Activated B cell treated with CpG ODN at 0.5 μM for 24 hours (primary cell): ENCODE measurements at places on chromosomes 5 and 9.
A peak's percentile ranks its signal among the peaks of the same experiment; 100 is the strongest.

DNA sequence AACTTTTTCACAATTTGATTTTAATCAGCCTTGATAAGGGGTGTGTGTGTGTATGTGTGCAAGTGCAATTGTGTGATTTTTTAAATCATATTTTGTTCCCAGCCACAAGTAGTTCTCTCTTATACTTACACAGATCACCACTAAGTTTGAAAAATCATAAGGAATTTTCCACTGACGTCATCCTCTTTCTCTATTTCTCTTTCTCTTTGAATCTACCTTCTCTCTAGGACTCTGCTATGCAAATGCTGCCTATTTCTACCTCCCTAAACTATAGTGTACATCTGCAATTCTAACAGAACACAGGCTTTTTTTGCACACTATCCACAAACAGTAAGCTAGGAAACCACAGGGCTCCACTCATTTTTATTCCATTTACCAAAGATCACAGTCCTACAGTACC lies 254.6 kb upstream of the CYLC2 start:
- H3K4me1 ChIP-seq, result no peaks in the 10 kb centered on the region
- H3K4me3 ChIP-seq, result no peak overlapping the region
- no peaks in the 10 kb centered on the region for H3K36me3 ChIP-seq
- H3K27me3 ChIP-seq, result no peaks in the 10 kb centered on the region

DNA sequence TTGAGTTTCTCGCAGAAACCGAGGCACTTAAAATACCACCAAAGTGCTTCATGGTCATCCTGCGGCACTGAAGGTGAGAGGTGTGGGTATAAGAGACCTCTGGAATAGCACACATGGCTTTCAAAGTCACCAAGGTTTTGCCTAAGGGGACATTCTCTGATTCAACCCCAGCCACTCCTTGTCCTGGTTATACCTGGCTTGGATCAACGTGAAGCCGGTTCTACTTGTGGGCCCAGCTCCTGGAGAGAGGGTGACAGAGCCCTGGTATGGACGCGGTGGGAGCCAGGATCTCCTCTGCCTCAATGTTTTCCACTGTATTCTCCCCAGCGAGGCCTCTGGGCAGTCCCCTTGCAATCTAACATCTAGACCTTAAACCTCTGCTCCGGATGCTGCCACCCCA lies 132.0 kb downstream of the FSTL4 start:
- peaks cover 14% of the 10 kb centered on the region for H3K27me3 ChIP-seq
- H3K4me3 ChIP-seq, result no peak overlapping the region
- H3K27ac ChIP-seq, result no peak overlapping the region
- no peaks in the 10 kb centered on the region for H3K4me1 ChIP-seq
- no peak for DNase-seq

- no peaks in the 10 kb centered on the region for H3K36me3 ChIP-seq
- H3K27me3 ChIP-seq, result peaks cover 8% of the 10 kb centered on the region
- no peak overlapping the region for H3K27ac ChIP-seq
- no peak for DNase-seq
- H3K4me1 ChIP-seq, result peaks cover 13% of the 10 kb centered on the region
- H3K4me3 ChIP-seq, result no peak overlapping the region
These were observed 211.1 kb upstream of the TLE4 start for GRCh38 chr9:79360387-79361347.

DNA sequence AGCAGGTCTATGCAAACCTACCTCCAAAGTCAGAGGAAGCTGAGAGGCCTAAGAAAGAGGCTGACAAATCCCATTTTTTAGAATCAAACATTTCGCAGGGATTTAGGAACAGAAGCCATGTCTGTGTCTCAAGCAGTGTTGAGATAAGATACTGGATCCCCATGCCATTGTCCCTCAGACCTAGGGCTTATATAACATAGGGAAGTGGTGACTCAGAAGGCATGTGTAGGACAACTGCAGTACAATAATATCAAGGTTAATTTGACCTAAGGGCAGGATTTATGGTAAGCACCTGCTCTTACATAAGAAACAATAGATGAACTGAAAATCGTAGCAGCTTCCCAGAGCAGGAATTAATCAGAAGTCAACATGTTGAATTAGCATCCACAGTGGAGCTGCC lies 459.4 kb downstream of the ANXA1 start:
- no peak overlapping the region for H3K27ac ChIP-seq
- no peak for DNase-seq
- no peaks in the 10 kb centered on the region for H3K4me1 ChIP-seq
- H3K27me3 ChIP-seq, result no peaks in the 10 kb centered on the region
- H3K4me3 ChIP-seq, result no peak overlapping the region
- no peaks in the 10 kb centered on the region for H3K36me3 ChIP-seq

DNA sequence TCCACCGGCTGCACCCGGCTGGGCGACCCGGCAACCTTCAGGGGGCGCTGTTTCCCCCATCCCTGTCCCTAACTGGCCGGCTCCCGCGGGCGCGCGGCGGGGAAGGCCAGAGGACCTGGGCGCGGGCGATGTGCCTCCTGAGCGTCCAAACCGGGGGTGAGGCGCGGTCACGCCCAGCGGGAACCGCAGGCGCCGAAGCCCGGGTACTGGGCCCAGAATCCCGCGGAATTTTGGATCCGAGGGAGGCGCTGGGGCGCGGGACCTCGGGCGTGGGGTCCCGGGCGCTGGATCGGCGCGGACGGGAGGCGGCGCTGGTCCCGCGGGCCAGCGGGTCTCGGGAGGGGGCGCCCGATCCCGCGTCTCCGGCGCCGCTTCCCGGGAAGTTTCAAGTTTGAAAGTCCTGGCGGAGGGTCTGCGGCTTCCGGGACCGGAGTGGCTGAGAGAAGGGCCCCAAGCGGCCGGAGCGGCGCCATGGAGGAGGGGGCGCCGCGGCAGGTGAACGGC lies at the start of gene PKN3:
PKN3 (plus strand) TSS at position 59 of the 504 bp plus-strand sequence; CDS start at position 472, 413 bp downstream.
- peaks cover 3% of the 10 kb centered on the region for H3K36me3 ChIP-seq
- H3K27ac ChIP-seq, result peak within 1 kb of the TSS; percentile 24
- no peaks in the 10 kb centered on the region for H3K27me3 ChIP-seq

GRCh38 chr9:6000955-6001354 lies 14.5 kb downstream of the RANBP6 start:
- H3K4me1 ChIP-seq, result peaks cover 45% of the 10 kb centered on the region
- H3K27ac ChIP-seq, result no peak overlapping the region
- peaks cover 10% of the 10 kb centered on the region for H3K36me3 ChIP-seq
- H3K4me3 ChIP-seq, result no peak overlapping the region
- no peak for DNase-seq
- no peaks in the 10 kb centered on the region for H3K27me3 ChIP-seq

DNA sequence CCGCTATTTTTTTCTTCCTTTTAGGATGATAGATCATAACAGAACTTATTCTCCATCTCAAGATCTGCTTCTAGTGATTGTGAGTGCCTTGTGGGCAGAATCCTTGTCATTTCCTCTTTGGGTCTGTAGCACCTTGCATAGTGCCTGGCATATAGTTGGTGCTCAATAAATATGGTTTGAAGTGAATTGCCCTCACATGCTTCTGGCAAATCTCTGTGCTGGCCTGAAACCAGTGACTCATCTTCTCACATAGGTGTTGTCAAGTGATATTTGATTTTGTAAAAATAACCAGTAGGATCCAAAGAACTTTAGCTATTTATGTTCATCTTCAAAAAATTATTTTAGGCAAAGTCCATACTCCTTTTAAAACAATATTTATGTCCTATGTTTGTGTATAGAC lies 86.7 kb downstream of the GABRG2 start:
- H3K4me1 ChIP-seq, result no peaks in the 10 kb centered on the region
- H3K36me3 ChIP-seq, result no peaks in the 10 kb centered on the region
- H3K4me3 ChIP-seq, result no peak overlapping the region
- no peak overlapping the region for H3K27ac ChIP-seq
- no peak for DNase-seq

DNA sequence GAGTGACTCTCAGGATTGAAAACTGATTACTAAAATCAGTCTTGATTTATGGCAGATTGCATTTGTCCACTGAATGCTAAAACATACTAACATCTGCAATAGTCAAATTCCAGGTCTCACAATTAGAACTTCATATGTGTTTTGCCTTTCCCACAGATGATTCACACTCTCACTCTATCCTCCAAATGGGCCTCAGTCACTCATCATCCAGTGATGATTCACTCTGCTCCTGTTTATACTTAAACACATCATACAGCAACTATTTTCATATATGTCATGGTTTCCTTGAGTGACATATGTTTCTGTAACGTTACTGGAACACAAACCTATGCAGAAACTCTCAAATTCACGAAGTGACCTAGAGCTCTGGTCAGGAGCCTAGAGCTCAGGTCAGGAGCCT lies 512.9 kb downstream of the HINT1 start:
- DNase-seq, result no peak
- no peak overlapping the region for H3K4me3 ChIP-seq
- H3K27ac ChIP-seq, result no peak overlapping the region
- H3K4me1 ChIP-seq, result no peaks in the 10 kb centered on the region
- H3K36me3 ChIP-seq, result no peaks in the 10 kb centered on the region
- no peaks in the 10 kb centered on the region for H3K27me3 ChIP-seq

DNA sequence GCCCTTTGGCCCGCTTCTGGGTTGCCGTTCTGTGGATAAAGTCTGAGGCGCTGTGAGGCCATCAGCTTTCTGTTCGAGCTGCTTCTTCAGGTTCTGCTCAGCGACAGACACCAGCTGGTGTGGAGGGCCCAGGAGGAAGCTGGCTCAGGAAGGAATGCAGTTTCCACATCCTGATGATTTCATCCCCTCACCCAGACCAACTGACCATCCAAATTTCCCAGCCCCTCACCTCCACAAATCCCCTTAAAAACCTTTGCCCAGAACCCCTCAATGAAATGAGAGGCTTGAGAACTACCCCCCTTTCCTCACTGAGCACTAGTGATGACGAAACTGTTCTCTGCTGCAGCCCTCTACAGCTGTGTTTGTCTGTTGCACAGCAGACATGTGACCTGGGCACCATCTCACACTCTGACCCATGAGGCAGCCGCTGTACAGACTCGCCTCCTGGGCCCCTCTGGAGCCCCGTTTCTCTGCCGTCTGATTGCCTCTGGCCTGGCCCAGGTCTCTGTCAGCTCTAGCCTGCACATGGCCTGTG lies 45.4 kb downstream of the SPATA31C2 start:
- H3K4me1 ChIP-seq, result no peaks in the 10 kb centered on the region
- H3K27ac ChIP-seq, result no peak overlapping the region
- H3K36me3 ChIP-seq, result no peaks in the 10 kb centered on the region
- no peak overlapping the region for H3K4me3 ChIP-seq

- H3K36me3 ChIP-seq, result no peaks in the 10 kb centered on the region
- no peaks in the 10 kb centered on the region for H3K4me1 ChIP-seq
- H3K4me3 ChIP-seq, result no peak overlapping the region
These were observed 107.3 kb upstream of the IER5L start for GRCh38 chr9:129285382-129285781.

GRCh38 chr9:123656565-123656964 lies 273.4 kb downstream of the DENND1A start:
- peaks cover 18% of the 10 kb centered on the region for H3K36me3 ChIP-seq
- no peaks in the 10 kb centered on the region for H3K27me3 ChIP-seq
- no peak for DNase-seq
- H3K27ac ChIP-seq, result no peak overlapping the region

GRCh38 chr5:179243333-179243732 lies 101.9 kb downstream of the ADAMTS2 start:
- DNase-seq, result no peak
- H3K4me1 ChIP-seq, result no peaks in the 10 kb centered on the region
- H3K4me3 ChIP-seq, result no peak overlapping the region
- no peak overlapping the region for H3K27ac ChIP-seq

GRCh38 chr5:159786901-159787691 lies 129.2 kb upstream of the ADRA1B start:
- H3K4me3 ChIP-seq, result no peak overlapping the region
- H3K27me3 ChIP-seq, result peaks cover 18% of the 10 kb centered on the region

- H3K36me3 ChIP-seq, result no peaks in the 10 kb centered on the region
- peaks cover 42% of the 10 kb centered on the region for H3K27me3 ChIP-seq
- no peak overlapping the region for H3K27ac ChIP-seq
- peaks cover 3% of the 10 kb centered on the region for H3K4me1 ChIP-seq
- no peak for DNase-seq
- H3K4me3 ChIP-seq, result no peak overlapping the region
These were observed 79.4 kb upstream of the UNC5A start for GRCh38 chr5:176730815-176731475.

- H3K4me3 ChIP-seq, result no peak overlapping the region
- H3K27ac ChIP-seq, result no peak overlapping the region
- peaks cover 5% of the 10 kb centered on the region for H3K4me1 ChIP-seq
- DNase-seq, result no peak
- peaks cover 33% of the 10 kb centered on the region for H3K27me3 ChIP-seq
These were observed 4.9 kb upstream of the SH3PXD2B start for GRCh38 chr5:172458976-172459782.

GRCh38 chr9:114031037-114031630 lies 47.0 kb downstream of the AMBP start:
- peaks cover under 1% of the 10 kb centered on the region for H3K36me3 ChIP-seq
- H3K27me3 ChIP-seq, result no peaks in the 10 kb centered on the region
- no peak for DNase-seq
- no peak overlapping the region for H3K27ac ChIP-seq
- no peak overlapping the region for H3K4me3 ChIP-seq

GRCh38 chr9:79667817-79668436 lies 96.2 kb downstream of the TLE4 start:
- peaks cover 41% of the 10 kb centered on the region for H3K4me1 ChIP-seq
- H3K36me3 ChIP-seq, result peaks cover 53% of the 10 kb centered on the region
- no peak for DNase-seq
- H3K27me3 ChIP-seq, result no peaks in the 10 kb centered on the region
- H3K27ac ChIP-seq, result no peak overlapping the region
- H3K4me3 ChIP-seq, result no peak overlapping the region

- no peak overlapping the region for H3K4me3 ChIP-seq
- H3K36me3 ChIP-seq, result no peaks in the 10 kb centered on the region
These were observed 148.4 kb upstream of the TRPM3 start for GRCh38 chr9:71269859-71270258.

- no peaks in the 10 kb centered on the region for H3K27me3 ChIP-seq
- no peak overlapping the region for H3K4me3 ChIP-seq
- DNase-seq, result no peak
- H3K4me1 ChIP-seq, result no peaks in the 10 kb centered on the region
- no peaks in the 10 kb centered on the region for H3K36me3 ChIP-seq
These were observed 168.2 kb downstream of the DRD1 start for GRCh38 chr5:175275748-175276147.

DNA sequence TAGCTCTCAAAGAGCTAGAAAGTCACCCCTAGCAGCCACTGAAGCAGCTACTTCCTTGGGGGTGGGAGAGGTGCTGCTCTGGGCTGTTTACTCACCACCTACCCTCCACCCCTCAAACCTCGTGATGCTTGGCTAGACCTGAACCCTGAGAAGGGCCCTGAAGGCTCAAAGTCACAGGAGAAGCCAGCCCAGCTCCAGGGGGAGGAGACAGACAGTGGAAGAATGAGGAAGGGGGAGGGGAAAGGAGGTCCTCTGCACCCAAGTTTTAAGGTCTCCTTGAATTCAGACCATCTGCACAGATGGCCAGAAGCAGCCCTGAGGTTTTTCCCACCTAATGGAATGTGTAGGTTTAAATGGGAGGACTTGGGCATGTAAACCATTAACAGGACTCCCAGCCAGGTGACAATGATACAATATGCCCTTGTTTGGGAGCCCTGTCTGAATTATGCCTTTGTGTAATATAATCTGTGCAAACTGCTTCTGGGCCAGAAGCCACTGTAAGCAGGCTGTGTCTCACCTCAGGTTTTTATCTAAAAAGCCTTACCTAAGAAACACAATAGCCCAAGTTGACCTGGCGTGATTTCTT lies 180.5 kb downstream of the PIK3R1 start:
- DNase-seq, result no peak
- H3K36me3 ChIP-seq, result no peaks in the 10 kb centered on the region
- no peak overlapping the region for H3K4me3 ChIP-seq
- H3K27ac ChIP-seq, result no peak overlapping the region
- H3K4me1 ChIP-seq, result peaks cover 10% of the 10 kb centered on the region

- no peak for DNase-seq
- no peaks in the 10 kb centered on the region for H3K4me1 ChIP-seq
- no peak overlapping the region for H3K4me3 ChIP-seq
- H3K27ac ChIP-seq, result no peak overlapping the region
These were observed 317.6 kb downstream of the FBXL17 start for GRCh38 chr5:108064302-108064701.
